ENCODE measurements at places on chromosomes 4 and X.
A peak's percentile ranks its signal among the peaks of the same experiment; 100 is the strongest.

DNA sequence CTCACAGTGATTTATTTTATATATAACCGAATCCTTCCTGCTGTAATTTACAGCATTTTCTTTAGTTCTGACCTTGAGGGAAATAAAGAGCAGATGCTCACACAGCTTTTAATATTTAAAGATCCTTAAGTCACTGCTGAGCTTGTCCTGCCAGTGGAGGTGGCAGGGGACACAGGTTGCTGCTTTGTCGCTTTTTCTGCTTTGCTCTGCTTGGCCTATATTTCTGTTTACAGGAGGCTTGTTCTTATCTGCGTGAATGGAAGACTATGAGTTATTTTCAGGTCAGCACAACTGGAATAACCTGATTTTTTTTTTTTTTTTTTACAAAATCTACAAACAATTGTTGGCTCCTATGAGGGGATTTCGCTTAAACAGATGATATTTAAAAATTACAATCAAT, 2.3 kb downstream of the TXK start:
- DNase-seq: no peak

DNA sequence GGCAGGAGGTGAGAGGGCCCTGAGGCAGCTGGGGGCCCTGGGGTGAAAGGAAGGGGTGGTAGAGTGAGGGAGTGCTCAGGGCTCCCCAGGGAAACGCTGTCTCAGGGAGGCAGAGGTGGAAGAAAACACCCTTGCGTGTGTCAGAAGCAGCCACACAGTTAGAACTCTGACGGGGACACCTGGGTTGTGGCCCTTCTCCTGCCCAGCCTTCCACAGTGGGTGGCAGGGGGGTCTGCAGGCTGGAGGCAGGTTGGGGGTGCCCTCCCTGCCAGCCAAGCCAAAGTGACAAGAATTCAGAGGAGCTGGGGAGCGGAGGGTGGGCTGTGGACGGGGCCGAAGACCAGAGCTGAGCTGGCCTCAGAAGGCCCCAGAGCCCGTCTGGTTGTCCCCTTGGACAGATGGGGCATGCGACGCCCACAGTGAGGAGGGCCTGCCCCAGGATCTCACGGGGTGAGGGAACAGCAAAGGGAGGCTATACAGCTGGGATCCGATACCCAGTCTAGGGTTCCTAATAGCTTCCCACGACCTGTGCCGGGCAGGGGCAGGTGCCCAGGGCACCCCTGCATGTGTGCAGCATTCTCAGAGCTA, 105.2 kb upstream of the ADRA2C start:
- no peak for DNase-seq

DNA sequence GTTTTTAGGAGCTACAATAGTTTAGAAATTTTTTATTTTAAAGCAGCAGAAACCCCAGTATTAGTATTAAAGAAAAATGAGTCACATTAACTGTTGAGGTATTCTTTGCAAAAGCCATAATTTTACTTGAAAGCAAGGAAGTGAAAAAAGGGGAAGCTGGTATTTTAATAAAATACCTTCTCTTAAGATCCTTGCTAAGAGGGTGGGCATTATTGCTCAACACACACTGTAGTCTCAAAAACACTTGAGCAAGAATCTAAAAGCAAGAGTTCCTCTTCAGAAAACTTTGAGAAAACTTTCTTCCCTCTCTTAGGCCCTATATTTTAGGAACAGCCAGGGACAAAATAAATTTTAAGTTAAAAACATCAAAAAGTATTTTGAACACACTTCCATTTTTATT, 259.4 kb upstream of the DIAPH2 start:
- no peak for DNase-seq

DNA sequence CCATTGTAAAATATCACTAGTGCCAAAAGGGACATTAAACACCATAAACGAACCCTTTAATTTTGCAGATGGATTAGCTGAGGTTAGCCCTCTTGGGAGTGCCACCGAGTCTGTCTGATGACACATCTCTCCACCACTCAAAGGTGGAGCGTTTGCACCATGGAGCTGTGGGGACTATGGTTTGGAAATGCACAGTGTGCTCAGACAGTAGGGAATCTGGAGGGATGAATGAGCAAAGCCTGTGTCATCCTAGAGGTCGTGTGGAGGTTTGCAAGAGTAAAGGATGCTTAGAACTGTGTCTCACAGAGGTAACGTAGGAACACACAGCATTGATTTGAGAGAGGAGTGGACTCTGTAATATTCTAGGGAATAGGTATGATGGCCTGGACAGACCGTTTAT, 93.7 kb downstream of the CLNK start:
- no peak for DNase-seq

GRCh38 chr4:71383984-71384383, 45.2 kb downstream of the SLC4A4 start:
- DNase-seq: no peak

DNA sequence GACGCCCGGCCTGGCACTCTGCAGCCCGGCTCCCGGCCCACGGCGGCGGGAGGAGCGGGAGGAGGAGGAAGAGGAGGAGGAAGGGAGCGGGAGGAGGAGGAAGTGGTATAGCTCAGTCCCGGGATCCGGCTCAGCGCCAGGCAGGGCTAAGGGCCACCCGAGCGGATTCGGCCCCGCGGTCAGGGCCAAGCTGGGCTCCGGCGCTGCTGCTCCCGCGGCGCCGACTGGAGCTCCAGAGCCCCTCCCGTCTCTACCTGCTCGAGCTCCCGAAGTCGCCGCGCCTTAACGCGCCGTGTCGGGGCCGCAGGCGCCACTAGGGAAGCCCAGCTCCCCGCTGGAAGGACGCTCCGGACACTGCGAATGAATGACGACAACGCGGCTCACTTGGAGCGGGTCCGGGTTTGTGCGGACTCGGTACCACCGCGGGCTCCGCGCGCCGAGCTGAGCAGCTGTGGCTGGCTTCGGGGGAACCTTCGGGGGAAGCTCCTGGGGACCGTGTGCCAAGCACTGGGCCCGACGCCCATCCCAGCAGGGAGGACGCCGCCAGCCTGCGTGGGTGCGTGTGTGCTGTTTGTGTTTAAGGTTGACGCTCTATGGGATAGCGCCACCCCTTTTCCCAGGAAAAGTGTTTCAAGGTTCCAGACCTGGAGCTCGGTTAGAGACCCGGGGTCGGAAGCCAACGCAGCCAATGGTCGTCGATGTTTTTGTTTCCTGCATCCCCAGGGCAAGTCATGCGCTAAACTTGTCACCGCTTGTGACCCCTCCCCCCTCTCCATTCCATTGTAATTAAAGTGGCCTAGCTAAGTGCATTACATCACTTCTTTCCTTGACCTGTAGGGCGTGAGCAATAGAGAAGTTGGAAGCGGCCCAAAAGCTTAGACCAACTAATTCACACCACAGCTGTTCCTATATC, at the start of gene TBC1D9:
Gene TBC1D9 (minus strand): TSS at position 67 of the 913 bp plus-strand sequence. CDS start 340 bp downstream, outside the sequence.
- peak; percentile 94 for DNase-seq

DNA sequence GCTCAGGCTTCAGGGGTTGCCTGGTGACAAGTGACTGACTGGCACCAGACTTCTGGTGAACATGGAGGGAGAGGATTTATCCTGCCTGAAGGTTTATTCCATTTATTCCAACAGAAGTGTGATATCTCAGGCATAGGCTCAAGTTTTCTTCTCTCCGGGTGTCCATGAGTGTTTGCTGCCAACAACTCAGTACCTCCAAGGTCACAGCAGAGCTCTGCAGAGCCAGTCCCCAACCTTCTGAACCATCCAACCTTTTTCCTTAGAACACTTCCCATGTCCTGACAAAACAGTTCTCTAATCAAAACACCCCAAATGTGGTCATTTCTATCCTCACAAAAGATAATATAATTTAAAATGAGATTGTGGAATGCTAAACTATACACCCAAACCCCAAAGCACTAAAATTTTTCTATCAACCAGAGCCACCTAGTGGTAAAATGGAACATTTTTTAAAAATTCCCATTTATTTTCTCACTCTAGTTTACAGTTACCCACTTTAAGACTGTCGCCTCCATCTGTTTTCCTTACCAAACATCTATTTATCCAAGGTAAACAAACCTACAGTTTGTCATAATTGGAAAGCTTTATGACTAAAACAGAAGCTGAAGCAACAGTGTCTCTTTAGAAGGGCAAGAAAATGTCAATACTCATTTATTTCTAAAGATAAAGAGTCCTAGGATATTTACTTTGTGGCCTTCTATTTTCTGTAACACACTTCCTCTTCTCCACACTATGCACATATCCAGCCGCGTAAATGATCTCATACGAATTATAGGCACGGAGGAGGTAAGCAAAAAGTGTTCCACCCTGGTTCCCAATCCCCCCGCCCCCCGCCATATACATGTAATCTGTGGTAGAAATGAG, 39.5 kb downstream of the TMEM154 start:
- peak; percentile 29 for DNase-seq

GRCh38 chrX:149628280-149628679, 3.3 kb downstream of the TMEM185A start:
- no peak for DNase-seq

- DNase-seq: no peak
Measured at GRCh38 chrX:18422886-18423285, 2.5 kb upstream of the CDKL5 start.

DNA sequence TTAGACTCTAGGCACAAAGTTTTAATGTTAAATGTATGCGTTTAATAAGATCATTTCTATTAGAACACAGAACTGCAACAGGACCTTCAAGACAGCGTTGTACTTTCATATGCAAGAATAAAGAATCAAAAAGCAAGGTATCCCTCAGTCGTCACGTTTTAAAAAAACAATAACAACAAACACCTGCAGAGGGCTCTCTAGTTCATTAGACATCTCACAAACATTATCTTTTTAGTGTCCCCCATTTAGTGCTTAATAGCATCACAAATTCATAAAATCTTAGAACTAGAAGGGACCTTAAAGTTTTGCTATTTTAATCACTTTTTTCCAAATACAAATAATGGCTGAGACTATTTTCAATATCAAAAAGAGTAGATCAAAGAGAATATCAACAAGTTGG, 236.6 kb downstream of the DCHS2 start:
- no peak for DNase-seq

- DNase-seq: peak; percentile 4
Measured at GRCh38 chrX:110383414-110383813, 24.8 kb downstream of the RTL9 start.

- peak; percentile 3 for DNase-seq
Measured at GRCh38 chrX:106862972-106863688, 40.0 kb downstream of the RIPPLY1 start.

- DNase-seq: no peak
Measured at GRCh38 chr4:101282076-101282844, 65.1 kb downstream of the PPP3CA start.

GRCh38 chrX:8721536-8721935, 10.4 kb downstream of the ANOS1 start:
- no peak for DNase-seq

DNA sequence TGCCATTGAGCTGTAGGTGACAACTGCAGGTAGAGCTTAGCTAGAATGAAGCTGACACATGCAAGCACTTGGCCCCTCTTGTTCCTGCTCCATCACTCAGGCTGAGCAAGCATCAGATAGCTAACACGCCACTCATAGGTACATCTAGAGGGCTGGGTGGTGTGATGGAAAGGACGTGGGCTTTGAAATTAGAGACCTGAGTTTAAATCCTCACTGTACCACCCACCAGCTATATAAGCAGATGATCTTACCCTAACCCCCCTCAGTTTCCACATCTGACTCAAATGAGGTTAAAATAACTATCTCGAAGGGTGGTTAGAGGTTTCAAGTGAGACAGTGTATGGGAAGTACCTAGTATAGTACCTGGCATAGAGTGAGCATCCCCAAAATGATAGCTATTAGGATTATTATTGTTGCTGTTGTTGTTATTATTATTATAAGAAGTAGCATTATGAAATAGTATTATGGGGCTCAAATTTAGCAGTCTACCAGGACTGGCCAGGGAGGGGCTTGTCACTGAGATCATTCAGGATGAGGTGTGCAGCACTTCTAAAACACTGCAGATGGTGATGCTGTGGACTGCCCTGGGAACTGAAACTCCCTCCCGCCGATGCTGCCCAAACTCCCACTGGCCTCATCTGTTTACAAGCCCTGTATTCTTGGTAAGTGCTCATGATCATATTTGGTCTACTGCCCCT, 59.0 kb downstream of the REELD1 start:
- DNase-seq: no peak

DNA sequence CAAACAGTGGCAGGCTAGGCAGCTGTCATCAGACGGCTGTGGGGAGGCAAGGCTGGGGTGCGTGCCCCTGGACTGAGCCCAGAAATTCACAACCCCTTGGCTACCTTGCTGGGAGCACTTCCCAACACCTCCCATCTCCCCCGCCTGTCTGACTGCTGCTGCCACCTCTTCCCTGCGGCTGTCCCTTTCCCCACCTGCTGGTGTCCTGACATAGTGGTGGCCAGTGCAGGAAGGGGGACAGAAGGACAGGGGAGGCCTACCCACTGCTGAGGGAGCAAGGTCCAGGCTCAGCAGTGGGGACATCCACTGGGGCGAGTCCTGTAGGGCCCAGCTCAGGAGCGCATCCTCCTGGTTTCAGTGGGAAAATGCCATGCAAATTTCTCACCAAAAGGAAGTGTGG, 3.4 kb downstream of the ABCD1 start:
- DNase-seq: no peak

DNA sequence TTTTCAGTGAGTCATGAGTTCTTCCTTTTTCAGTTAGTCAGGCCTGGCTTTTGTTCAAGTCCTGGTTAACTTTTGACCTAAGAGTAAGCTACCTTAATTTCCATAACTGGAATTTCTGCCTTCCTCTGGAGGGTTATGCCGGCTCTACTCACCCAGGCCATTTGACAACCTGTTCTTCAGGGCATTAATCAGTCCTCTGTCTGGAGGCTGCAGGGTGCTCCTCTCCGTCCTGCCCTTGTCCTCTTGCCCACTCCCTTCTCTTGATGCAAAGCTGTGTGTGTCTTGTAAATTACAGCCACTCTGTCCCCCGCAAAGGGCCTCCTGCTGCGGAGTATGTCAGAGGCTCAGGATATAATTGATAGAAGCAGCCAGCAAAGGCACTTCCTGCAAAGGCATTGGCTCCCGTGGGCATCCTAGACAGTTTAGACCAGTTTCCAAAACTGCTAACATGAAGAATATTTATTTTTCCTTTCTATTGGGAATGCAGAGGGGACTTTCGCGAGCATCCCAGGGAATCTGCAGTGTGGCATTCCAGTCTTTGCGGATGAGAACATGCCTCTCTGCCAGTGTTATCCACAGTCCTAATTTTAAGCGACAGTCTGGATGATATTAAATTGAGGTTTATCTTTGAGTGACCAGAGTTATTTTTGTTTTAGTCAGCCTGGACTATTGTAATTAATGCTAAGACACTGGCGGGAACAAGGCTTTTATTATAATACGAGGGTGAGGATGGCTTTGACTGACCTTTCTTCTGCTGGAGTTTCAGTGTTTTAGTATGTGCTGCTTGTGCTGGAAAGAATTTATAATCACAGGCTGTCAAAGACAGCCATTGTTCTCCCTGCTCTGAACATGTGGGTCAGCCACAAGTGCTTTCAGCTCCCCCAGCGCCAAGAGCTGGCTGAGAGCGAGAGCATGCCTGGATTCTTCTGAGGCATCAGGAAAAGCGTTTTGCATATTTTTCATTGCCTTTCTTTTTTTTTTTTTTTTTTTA, 74.2 kb downstream of the LIMCH1 start:
- DNase-seq: peak; percentile 71

Measured in renal pelvis (tissue), 12 donors.